Daoy (cell line): ENCODE measurements at places on chromosomes 3 and 15. TPM values are rescaled to one million over a fixed set of nuclear protein-coding genes. Genes with fewer than 3 reads are reported as not detected.

GRCh38 chr3:134880431-134880830, 85.4 kb downstream of the EPHB1 start:
- no peak for DNase-seq

DNA sequence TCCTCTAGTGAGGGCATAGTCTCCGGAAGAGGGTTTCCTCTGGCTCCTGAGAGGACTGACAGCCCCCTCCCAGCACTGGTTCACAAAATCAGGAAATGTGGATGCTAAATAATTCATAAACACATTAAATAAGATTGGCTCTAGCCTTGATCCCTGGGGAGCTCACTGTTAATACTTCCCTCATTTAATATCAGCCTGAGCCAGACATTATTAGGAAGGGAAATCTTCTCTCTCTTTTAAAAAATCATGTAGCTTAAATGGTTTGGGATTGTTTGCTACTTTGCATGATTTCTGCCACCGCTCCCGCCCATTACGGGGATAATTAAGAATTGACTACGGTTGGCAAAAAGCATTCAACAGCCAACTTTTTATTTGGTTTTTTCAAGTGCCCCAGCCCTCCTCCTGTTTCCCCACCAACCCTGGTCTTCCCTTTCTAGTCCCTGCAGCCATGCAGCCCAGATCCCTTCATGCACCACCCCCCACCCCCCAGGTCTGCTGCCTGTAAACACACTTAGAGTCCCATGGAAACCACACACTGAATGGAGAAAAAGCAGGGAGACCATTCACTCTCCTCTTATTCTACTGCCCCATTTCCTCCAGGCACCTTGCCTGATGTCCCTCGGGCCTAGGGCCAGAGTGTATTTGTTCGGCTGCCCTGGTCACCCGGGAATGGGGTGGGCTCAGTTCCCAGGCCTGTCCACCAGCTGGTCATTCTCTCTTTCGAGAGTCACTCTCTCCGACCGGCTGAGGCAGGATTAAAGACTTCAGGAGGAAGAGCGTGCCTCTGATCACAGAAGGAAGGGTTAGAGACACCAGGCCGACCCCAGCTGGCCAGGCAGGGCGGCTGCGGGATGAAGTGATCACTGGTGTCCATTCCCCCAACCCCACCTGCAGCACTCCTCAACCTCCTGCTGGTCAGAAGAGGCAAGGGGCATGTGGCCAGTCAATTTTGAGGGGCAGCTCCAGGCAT, 45.1 kb downstream of the SEMA5B start:
- DNase-seq, result no peak

GRCh38 chr3:69865925-69866679, 126.8 kb downstream of the MITF start:
- peak; percentile 4 for DNase-seq

DNA sequence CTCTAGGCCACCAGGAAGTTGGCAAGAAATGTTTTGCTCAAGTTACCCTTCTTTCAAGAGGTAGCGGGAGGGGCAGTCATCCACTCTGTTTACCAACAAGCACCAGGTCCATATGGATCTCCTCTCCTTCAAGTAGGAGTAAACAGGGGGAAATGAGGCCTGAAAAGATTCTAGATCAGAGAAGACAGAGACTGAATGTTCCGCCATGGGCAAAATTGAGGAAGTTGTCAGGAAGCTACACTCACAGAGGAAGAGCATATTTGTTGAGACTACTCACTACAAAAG, 81.6 kb downstream of the KLF15 start:
- DNase-seq, result no peak

GRCh38 chr3:9279966-9280365, 30.5 kb upstream of the SRGAP3 start:
- DNase-seq, result peak; percentile 70

- DNase-seq, result peak; percentile 46
Observed at GRCh38 chr15:83837945-83838571, 184.1 kb downstream of the ADAMTSL3 start.

- DNase-seq, result peak; percentile 47
Observed at GRCh38 chr15:70741107-70741531, 22.2 kb downstream of the UACA start.

DNA sequence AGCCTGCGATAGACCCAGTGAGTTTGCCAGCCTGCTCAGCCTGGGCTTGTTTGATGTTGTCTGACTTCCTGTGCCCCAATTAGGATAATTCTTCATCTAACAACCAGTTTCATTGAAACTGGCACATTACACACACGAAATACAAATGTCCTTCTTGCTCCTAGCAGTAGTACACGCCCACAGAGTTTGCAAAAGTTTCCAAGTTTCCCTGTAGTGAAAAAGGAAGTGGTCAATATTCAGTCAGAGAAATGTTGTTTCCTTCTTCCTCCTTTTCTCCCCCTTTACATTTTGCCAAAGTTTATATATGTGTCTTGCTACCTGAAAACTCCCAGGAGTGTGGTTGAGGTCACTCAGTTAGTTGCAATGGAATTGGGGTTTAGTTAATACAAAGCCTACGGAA, 58.4 kb upstream of the LRTM1 start:
- DNase-seq, result no peak

DNA sequence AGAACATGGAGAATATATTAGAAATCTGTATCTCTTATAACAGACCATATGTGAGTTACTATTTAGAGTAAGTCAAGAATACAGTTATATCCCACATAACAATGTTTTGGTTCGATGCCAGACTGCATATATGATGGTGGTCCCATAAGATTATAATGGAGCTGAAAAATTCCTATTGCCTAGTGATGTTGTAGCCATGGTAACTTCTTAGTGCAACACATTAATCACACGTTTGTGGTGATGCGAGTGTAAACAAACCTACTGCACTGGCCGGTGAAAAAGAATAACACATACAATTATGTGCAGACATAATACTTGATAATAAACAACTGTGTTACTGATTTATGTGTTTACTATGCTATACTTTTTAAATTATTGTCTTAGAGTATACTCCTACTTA, 69.8 kb upstream of the MNS1 start:
- no peak for DNase-seq

GRCh38 chr3:107927361-107928083, 163.3 kb downstream of the CD47 start:
- peak; percentile 82 for DNase-seq

- DNase-seq, result no peak
Observed at GRCh38 chr3:140903196-140903595, 38.4 kb upstream of the SLC25A36 start.

- DNase-seq, result no peak
Observed at GRCh38 chr3:10274601-10275000, 18.1 kb downstream of the GHRL start.

DNA sequence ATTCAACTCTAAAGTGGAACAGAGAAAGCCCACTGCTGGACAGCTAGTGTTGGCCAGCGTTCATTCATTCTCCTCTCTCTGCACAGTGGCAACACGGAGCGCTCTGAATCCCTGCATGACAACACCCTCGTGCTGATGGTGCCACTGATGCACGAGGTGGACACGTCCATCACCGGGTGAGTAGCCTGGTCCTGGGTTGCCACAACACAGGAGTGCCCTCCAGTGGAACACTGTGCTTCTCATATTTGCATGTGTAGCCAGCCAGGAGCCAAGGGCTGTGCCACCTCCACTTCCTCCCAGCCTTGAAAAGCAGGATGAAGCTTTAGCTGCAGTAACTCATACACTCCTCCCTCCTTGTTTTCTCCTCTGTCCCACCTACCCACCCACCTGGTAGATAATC, 120.0 kb upstream of the CTDSPL start:
- peak; percentile 34 for DNase-seq

DNA sequence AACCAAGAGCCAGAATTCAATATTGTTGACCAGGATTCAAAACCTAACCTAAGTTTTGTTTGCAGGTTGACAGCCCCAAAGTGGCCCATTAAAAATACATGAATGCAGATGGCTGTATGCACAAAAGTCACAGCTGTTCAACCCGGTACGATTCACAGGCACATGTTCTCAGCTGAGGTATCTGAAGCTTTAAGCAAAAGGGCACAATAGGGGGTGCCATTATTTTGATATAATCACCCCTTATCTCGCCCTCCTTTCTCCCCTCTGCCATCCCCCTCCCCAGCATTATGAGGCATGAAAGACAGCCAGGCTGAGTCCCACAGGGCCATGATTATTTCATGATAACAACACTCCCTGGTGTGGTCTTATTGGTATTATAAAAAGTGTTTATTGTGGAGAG, 264.9 kb downstream of the EBLN2 start:
- no peak for DNase-seq

DNA sequence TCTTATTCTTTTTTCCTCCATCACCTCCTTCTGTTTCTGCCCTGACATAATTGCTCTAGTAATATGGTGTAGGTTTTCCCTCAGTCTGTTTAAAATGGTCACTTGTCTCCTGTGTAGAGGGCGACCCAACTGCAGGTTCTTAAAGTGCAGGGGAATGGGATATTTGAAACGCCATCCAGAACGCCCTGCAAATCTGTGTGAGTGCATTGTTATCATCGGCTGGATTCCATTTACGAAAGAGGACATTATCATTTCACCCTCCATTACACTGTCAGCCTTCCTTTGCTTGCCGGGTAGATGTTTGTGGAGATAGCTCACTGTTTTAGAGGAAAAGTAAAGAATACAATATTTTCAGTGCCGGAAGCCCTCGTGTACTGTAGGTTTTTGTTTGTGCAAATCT, 354.0 kb downstream of the LRTM1 start:
- no peak for DNase-seq

GRCh38 chr3:122921791-122922651, 105.5 kb downstream of the SEMA5B start:
- no peak for DNase-seq

GRCh38 chr15:63892794-63893441, 59.2 kb upstream of the HERC1 start:
- DNase-seq, result no peak

- no peak for DNase-seq
Observed at GRCh38 chr3:194732617-194733016, 46.9 kb downstream of the FAM43A start.

- peak; percentile 43 for DNase-seq
Observed at GRCh38 chr3:134917631-134918030, 122.6 kb downstream of the EPHB1 start.

DNA sequence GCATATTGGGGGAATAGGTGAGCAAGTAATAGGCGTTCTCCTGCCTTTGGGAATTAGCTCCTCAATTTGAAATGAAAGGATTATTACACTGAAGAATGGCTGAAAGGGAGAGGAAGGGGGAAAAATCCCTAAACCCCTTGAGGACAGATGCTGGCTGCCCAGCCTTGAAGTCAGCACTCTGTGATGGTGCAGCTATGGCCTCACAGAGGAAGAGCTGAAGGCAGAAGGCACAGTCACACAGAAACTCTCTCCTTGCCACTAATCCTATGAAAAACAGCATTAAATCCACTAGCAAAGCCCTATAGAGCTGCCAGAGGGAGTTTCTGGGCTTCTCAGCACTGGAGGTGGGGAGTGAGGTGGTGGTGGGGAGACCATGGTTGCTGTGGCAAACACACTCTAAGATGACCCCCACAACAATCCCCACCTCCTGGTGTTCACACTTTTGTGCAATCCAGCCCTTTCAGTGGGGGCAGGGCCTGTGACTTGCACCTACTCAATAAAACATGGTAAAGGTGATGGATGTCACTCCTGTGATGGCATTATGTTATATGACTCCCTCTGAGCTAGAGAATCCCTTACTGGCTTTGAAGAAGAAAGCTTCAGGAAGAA, 101.2 kb downstream of the RFTN1 start:
- no peak for DNase-seq

- no peak for DNase-seq
Observed at GRCh38 chr3:133589503-133589902, 16.0 kb downstream of the CDV3 start.

GRCh38 chr3:132695422-132695821, 26.8 kb downstream of the NPHP3 start:
- no peak for DNase-seq

The ACKR2 gene
- 0.23 TPM in 1 of 2 replicates, not detected in the other for total RNA-seq

The CDHR4 gene
- not detected in 2 replicates for total RNA-seq

The SLITRK3 gene
- not detected in 2 replicates for total RNA-seq

The ASB14 gene
- not detected in 2 replicates for total RNA-seq

The AMOTL2 gene
- total RNA-seq, result 99.8 and 102 TPM in 2 replicates

The BUB1B gene
- total RNA-seq, result 90.3 and 108 TPM in 2 replicates

The CAV3 gene
- not detected in 2 replicates for total RNA-seq
